Stimulated activated CD8-positive, alpha-beta memory T cell treated with anti-CD3 and anti-CD28 coated beads, Interleukin-7, amount 100 ng/mL, for 1 hour (primary cell): ENCODE measurements at places on chromosomes 4 and X.

GRCh38 chrX:15973299-15973698 lies 118.7 kb upstream of the AP1S2 start:
- no peak for DNase-seq

- no peak for DNase-seq
Measured at GRCh38 chr4:130395871-130396270, 1299.9 kb downstream of the C4orf33 start.

DNA sequence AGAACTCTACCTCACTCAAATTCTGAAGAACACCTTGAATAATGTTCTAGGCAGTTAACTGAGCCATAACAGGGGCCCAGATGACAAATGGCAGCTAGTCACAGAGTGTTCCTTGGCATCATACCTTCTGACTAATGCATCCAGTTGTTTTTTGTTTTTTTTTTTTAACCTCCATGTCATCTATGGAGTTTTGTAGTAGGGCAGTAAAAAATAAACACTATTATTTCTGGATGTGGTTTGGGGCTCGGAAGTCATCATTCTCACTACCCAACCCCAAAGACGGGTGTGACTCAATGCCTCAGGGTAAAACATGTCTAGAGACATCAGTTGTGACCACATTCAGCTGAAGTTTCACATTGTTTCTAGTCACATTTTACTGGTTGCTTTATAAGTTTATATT lies 31.2 kb upstream of the MCF2 start:
- no peak for DNase-seq

DNA sequence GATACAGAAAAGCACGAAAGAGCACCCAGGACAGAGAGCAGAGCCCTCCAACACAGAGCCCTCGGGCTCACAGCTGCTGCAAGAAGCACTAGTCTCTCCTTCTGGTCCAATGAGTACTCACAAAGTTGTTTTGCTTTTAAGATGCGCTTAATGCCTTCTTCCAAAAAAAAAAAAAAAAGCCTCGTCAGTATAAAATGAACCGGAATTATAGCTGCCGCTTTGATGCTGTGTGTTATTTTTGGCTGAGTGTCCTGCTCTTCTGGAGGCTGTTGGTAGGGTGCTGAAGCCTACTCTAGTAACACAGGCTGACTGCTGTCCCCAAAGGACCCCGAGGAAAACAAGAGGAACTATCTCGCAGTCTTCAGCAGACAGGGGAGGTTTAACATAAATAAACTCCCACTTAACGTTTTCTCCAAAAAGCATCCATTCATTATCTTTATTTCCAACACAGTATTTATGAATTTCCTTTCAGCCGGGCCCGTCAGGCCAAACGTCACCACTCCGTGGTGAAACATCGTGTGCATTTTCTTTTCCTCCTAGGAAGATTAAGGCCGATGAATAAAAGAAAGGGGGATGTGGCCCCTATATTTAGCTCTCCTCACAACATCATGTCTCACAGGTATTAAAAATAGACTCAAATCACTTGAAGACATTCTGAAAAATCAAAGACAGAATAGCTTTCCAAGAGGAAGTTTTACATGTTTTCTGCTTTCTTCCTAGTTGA lies 213.7 kb upstream of the PPARGC1A start:
- no peak for DNase-seq

DNA sequence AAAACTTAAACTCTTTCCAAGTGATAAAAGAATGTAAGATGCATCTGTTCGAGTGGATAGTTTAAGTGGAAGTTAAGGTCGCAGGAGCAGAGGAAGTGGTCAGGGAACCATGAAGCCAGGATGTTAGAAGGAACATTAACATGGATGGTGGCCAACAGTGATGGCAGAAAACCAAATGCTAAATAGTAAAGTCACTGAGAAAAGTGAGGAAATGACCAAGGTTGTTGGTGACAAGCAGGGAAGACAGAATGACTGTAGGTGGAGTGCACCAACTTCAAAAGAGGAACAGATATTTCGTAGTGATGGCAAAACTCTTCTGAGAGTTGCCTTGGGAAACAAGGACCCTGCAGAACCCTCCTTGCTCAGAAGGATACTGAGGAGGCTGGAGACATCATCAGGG lies 226.2 kb downstream of the PALLD start:
- no peak for DNase-seq

DNA sequence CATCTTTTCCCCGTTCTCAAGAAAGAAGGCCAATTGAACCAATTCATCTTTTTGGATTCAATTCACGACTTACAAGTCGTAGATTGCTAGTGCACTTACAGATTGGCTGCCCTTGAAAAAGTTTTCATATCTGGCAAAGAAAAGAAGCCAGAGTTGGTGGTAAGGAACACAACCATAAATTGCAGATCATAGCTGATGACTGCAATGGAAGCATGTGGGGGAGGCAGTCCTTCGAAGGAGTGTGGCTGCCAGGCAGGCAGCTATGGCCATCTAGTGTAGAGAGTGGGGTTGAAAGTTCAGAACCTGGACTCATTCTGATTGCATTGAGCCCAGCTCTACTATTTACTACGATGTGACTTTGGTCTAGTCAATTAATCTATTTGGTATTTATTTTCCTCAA lies 4.5 kb downstream of the GPM6A start:
- no peak for DNase-seq
